ENCODE measurements at places on chromosomes 4 and X.
A peak's percentile ranks its signal among the peaks of the same experiment; 100 is the strongest.

GRCh38 chr4:35673137-35673536 lies 571.2 kb downstream of the ARAP2 start:
- no peak for DNase-seq

GRCh38 chrX:21883258-21883657 lies 27.5 kb downstream of the YY2 start:
- no peak for DNase-seq

GRCh38 chr4:75512386-75513211 lies 1.6 kb downstream of the RCHY1 start:
- no peak for DNase-seq

DNA sequence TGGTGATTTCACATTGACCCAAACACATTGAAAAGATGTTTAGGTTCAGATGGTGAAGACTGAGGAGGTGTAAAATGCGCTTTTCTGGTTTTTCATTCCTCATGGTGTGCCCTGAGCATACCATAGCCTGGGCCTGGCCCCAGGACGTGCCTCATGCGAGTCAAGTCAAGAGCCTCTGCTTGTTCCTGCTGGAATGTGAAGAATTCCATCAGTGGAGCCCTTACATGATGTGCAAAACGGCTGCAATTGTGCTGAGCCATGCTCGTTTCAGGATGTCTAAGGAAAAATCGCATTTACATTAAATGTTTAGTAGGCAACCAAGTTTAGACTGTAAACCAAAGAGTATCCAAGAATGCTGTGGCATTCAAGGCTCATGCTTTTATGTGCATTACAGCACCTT lies 34.9 kb downstream of the GYG2 start:
- DNase-seq: no peak

GRCh38 chrX:31038575-31039326 lies 33.1 kb downstream of the FTHL17 start:
- DNase-seq: peak; percentile 12

GRCh38 chr4:150212927-150213326 lies 134.7 kb downstream of the DCLK2 start:
- DNase-seq: no peak

GRCh38 chr4:184287697-184288255 lies 70.1 kb upstream of the ENPP6 start:
- peak; percentile 25 for DNase-seq

DNA sequence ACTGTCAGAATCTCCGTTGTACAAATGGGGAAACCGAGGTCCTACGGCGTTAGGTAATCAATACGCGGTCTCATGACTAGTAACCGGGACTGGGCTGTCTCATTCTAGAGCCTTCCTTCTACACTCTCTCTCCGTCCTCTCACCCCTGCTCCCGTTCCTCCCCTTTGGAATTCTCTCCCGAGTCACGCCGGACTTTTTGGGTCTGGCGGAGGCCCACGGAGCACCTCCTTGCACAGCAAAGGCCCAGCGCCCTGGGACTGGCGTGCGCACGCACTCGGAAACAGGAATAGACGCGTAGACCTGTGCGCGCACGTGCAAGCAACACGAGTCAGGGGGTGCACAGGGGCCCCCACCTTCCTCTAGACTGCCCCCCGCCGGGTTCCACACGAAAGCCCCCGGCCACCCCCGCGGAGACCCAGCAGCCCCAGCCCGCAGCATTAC lies 361 bp downstream of the QDPR start:
- DNase-seq: no peak

- no peak for DNase-seq
Measured at GRCh38 chrX:23465985-23466384, 131.3 kb downstream of the PTCHD1 start.

- no peak for DNase-seq
Measured at GRCh38 chrX:124863303-124863702, 456.4 kb upstream of the TEX13C start.

DNA sequence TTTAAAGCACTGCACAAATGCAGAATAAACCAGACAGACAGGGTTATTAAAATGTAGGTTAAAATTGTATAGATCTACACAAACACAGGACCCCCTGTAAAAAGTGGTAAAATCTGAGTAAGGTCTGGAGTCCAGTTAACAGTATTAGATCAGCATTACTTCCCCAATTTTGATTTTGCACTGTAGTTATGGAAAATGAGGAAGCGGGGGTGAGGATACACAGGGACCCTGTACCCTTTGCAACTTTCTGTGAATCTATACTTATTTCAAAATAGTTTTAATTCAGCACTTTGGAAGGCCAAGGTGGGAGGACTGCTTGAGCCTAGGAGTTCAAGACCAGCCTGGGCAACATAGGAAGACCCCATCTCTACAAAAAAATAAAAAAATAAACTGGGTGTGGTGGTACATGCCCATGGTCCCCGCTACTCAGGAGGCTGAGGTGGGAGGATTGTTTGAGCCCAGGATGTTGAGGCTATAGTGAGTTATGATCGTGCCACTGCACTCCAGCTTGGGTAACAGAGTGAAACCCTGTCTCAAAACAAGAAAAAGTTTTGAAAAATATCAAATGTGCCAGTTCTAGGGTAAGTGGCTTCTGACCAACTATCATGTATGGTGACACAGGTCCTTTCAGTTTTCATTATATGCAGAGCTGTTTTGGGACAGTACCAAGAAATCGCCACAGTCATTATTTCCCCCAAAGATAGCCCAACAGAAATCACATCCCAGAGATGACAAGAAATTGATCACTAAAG lies 17.7 kb downstream of the SEL1L3 start:
- DNase-seq: no peak

GRCh38 chr4:107599841-107600240 lies 120.2 kb downstream of the PAPSS1 start:
- DNase-seq: no peak

- no peak for DNase-seq
Measured at GRCh38 chr4:166252487-166253402, 379.7 kb downstream of the TLL1 start.

DNA sequence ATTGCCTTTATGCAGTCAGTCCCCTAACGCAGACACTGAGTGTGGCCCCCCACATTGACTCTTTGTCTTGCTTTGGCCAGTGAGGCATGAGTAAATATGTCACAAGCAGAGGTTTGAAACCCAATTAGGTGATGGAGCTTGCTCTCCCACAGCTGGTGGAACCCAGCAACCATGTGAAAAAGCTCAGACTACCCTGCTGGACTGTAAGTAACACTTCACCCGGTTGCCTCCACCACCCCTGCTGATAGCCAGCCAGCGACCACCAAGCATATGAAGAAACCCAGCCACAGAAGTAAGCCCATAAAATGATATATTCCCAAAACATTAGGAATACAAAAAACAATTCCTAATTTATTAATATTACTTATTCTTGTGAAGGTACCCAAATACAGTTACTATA lies 21.6 kb upstream of the PDCL2 start:
- no peak for DNase-seq

DNA sequence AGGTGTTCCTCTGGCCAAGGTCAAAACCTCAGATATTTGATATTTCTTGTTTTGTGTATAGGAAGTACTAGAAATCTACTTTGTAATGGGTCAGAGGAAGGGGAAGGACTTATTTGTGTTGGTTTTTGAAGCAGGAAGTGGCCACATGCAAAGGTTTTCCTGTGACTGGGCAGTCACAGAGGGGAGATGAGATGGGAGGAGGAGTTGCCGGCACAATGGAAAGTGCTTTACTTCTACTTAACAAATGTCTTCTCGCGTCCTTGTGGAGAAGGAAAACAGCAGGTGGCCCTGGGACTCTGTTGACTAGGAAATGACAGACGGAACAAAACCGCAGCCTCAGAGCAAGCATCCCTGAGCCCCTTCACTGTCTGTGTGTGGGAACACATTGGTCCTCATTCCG lies 46.6 kb downstream of the SHROOM2 start:
- no peak for DNase-seq

DNA sequence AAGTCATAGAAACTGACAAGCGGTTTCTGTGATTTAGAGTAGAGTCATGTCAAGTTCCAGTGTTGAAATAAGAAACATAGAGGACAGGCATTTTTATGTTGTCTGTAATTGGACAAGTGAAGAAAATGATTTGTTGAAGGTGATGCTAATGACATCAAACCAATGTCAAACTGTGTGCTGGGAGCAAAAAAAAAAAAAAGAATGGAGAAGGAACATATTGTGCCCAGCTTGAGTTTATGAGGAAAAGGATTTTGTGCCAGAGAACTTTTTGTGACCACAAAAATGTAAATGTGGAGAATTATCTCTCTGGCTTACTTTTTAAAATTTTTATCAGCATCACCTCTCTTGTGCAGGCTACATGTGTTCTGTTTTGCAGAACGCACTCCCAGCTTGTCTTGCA lies 495.7 kb downstream of the RAPGEF2 start:
- DNase-seq: no peak

DNA sequence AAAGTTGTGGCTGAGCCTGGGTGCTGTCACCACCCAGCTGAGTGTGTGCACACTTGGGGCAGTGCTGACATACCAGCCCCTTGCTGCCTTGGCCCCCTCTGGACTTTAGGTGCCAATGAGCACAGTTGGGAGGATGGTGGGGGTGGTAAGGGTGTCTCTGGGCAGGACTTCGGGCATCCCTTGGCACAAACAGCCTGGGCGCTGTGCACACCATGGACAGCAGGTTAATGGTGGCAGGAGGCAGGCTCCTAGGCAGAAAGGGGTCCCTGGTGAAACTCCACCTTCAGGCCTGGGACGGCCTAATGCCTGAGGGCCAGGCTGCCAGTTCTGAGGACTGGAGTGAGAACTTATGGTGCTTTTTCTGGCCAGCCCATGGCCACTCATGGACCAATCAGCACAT lies 32.4 kb upstream of the TEX13C start:
- DNase-seq: no peak

DNA sequence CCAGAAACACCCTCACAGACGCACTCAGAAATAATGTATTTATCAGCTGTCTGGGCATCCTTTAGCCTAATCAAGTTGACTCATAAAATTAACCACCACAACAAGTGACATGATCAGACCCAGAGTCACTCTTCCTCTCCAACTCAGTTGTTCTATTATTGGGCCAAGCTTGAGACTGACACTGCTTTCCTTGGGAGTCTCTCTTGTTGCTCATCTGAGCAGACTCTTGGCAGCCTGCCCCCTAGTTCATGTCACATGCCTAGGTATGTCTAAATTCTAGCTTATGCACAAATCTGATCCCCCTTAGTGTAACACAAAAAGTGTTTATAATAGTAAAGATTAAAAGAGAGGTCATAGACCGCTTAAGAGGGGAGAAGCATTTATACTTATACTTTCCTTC lies 72.6 kb upstream of the ADAMTS3 start:
- DNase-seq: no peak

DNA sequence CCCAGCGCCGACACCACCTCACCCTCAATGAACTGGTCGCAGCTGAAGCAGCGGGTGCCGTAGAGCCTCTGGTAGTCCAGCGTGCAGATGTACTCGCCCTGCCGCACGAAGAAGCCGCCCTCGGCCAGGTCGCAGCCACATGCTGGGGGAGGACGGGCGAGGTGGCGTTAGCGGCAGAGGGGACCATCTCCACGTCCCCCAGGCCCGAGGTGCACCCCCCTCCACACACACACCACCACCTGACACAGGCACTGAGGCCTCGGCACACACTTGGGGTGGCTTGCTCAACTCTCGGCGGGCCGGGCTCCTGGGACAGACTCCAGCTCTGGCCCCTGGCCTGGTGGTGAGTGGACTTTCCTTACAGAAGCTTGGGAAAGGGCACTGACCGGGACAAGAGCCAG lies 61.5 kb downstream of the ABLIM2 start:
- DNase-seq: no peak

GRCh38 chrX:48683411-48683982 lies at the start of gene WAS:
Gene WAS, plus strand, starts transcription at chrX:48683799. Its CDS starts 55 bp downstream, at chrX:48683854.
- DNase-seq: no peak

DNA sequence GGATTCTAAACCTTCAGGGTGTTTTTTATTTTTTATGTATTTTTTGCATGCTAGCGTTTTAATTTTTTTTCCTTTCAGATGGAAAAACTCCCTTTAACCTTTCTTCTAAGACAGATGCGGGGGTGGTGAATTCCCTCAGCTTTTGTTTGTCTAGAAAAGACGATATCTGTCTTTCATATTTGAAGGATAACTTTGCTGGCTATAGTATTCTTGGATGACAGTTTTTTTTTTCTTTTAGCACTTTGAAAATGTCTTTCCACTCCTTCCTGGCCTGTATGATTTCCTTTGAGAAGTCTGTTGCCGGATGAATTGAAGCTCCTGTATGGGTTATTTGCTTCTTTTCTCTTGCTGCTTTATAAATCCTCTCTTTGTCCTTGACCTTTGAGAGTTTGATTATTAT lies 26.6 kb downstream of the PSAPL1 start:
- DNase-seq: no peak

- DNase-seq: no peak
Measured at GRCh38 chr4:48575964-48576363, 85.9 kb downstream of the ZAR1 start.

GRCh38 chrX:4741024-4741423 lies 1027.6 kb upstream of the PRKX start:
- no peak for DNase-seq

GRCh38 chrX:38271154-38271716 lies 50.6 kb upstream of the SRPX start:
- no peak for DNase-seq

DNA sequence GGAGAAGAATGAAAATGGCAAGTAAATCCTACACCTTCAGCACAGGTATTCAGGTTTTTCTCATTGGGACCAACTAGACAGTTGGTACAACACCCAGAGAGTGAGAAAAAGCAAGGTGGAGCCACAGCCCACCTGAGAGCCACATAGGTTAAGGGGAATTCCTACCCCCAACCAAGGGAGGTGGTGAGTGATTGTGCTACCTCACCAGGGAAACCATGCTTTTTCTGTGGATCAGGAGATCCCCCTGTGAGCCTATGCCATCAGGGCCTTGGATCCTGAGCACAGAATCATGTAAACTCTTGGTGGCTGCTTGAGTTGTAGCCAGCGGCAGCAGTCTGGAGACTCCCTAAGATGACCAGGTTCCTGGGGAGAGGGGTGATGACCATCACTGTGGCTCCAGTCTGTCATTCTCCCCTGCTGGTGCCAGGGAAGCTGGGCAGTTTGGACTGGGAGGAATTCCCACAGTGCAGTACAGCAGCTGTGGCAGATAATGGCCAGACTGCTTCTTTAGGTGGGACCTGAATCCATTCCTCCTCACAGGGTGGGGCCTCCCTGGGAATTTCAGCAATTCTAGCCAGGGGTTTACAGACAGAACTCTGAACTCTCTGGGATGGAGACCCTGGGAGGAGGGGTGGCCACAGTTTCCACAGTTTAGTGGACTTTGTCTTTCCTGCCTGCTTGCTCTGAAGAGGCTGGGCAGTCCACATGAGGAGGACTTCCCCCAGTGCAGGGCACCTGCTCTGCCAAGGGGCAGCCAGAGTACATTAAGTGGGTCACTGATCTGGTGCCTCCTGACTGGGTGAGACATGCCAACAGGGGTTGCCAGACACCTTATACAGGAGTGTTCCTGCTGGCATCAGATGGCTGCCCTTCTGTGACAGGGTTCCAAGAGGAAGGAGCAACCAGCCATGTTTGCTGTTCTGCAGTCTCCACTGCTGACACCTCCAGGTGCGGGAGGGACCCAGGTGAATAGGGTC lies 43.2 kb downstream of the PARM1 start:
- DNase-seq: no peak

DNA sequence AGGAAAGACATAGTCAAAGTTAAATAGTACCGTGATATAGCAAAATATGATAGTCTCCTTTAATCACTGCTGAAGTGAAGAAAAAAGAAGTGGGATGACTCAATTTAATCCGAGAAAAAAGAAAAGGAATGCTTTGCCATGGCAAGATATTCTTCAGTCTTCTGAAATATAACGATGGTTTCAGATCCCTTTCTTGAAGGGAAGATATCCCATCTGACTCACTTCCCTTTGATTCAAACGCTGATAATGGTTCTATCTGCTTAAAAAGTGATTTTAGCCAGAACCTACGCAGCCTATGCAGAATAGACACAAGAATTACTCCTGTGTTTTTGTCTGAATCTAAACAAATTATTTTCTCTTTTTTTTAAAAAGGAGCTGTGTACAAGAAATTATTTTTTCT lies 68.1 kb upstream of the FTHL17 start:
- no peak for DNase-seq

Measured in fibroblast of skin of left biceps (primary cell).